ENCODE measurements at places on chromosomes 16 and 17.
A peak's percentile ranks its signal among the peaks of the same experiment; 100 is the strongest.

GRCh38 chr17:53548252-53548651 lies 274.5 kb upstream of the KIF2B start:
- DNase-seq = no peak

DNA sequence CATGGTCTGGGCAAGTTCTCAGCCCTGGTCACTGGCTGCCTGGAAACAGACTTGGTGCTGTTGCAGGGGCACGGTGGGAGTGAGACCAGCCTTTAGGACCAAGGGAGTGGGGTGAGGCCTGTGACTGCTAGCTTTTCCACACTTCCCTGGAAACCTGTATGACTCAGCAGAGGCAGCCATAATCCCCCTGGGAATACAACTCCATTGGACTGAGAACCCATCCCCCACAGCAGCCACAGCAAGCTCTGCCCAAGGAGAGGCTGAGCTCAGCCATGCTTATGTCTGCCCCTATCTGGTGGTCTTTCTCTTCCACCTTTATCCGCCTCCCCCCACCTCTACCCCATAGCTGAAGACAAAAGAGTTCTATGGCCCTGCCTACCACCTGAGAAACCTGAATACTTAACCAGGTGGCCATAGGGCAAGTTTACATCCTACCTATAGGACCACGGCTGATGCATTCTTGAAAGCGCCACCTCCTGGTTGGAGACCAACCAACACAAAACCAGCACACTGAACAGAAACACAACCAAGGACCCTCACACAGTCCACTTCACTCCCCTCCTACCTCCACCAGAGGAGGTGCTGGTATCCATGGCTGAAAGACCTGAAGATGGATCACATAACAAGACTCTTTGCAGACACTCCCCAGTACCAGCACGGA lies 816.2 kb upstream of the SOX9 start:
- no peak for DNase-seq

DNA sequence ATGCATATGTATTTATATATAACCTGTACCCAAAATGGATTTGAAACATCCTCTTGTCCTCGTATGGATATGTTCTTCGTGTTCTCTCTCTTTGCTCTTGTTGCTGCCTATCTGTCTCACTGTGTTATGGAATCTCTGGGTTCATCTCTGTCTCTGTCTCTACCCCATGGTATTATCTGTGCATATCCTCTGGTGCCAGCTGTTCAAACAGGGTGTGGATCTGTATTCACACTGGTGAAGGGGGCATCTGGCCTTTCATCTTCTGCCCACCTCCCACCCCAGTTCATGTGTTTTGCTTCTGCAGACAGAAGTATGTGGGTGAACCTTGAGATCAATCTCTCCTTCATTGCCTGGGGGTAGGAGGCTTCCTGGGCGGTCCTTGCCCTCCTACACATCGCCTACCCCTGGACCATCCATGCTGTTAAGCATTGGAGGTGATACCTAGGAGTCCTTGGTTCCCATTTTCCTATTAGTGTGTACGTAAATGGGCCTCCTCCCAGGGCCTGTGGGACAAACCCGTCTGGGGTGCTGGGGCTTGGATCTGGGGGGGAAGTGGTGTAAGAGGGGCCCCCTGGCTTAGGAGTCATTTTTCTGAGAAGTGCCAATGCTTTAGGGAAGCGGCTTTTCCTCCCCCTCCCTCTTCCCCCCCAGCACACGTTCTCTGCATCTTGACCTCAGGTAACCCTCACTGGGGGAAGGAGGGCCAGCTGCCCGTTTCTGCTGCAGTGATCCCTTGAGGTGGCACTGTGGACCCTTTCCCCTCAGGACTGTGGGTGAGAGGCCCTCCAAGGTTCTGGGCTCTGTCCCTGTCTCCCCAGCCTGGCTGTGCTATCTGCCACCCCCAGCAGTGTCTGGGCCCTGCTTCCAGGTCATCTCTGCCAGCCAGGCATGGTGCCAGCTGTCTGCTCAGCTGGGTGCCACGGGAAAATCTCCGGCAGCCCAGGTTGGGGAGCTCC lies 21.1 kb downstream of the RARA start:
- DNase-seq = peak; percentile 75

DNA sequence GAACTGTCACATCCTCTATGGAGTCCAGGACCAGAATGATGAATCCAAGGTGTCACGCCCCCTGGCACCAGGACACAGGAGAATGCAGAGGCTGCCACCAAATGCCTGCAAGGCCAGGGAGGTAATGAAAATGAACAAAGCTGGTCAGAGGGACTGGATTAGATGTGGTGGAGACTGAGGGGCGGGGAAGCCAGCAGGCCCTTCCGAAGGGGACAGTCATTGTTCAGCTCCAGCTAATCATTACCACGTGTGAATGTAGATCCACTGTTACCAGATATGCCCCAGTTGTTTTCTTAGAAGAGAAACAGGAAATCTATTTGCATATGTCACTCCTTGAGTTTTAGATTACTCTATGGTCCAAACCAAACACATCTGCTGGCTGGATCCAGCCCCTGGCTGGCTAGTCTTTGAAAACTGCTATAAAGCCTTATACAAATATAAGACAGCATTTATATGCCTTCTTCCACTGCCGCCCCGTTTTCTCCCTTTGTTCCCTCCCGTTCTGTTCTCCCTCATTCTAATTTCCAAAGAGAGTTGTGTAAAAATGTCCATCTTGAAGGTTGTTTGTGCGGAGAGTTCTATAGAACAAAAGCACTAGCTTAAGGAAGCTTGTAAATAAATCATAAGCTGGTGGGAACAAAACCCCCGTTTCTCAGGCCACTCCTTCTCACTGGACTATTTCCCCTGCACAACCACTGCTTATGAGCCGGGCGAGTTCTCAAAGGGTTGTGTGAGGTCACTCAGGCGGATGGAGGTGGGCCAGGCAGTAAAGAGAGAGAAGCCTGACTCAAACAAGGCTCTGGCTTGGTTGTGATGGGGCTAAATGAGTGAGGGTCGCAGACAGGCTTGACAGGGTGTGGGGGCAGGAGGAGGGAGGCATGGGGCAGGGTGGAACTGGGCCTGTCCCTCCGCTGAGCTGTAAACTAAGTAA lies 14.2 kb downstream of the CRYM start:
- no peak for DNase-seq

DNA sequence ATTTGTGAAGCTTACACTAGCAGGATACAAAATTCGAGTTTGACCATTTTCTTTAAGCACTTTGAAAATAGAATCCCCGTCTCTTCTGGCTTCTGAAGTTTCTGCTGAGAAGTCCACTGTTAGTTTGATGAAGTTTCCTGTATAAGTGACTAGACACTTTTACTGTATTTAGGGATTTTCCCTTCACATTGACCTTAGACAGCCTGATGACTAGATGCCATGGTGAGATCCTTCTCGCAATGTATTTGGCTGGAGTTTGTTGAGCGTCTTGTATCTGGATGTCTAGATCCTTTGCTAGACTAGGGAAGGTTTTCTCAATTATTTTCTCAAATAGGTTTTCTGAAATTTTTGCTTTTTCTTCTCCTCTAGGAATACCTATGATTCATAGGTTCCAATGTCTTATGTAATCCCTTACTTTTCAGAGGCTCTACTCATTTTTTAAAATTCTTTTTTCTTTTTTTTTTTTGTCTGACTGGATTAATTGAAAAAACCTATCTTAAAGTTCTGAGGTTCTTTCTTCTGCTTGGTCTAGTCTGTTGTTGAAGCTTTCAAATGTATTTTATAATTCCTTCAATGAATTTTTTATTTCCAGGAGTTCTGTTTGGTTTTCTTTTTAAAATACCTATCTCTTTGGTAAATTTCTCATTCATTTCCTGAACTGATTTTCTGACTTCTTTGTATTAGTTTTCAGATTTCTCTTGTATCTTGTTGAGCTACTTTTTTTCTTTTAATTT lies 63.7 kb upstream of the ABCC11 start:
- DNase-seq = no peak

DNA sequence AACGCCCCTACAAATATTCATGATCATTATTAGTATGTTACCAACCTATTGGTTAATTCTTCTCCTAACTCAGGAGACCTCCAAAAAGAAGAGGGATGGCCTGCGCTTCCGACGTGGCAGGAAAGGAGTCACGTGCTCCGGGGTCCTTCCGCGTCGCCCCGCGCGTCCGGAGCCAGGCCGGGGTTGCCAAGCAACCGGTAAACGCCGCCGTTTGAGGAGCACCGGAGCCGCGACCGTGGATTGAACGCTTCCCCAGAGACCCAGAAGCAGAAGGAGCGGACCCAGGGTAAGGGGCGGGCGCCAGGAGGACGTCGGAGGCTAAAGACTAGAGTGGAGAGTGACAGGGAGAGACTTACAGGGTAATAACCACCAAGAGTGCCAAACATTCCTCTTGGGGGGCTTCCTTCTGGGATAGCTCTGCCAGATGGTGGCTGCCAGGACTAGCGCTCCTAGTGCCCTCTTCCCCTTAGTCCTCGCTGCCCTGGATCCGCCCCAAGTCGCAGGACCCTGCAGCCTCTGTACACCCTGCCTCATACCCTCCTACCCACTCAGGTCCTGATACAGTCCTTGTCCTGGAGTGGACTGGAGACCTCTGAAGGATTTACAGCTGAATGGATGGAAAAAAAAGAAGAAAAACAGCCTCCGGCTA lies at the start of gene DNAI2:
Gene DNAI2, plus strand, starts transcription at position 175 of the 649 bp plus-strand sequence. CDS start 7,584 bp downstream, outside the sequence.
- no peak for DNase-seq

All from KG1 (cell line).